Effector CD4-positive, alpha-beta T cell (primary cell): ENCODE measurements at places on chromosomes 1 and 21.

DNA sequence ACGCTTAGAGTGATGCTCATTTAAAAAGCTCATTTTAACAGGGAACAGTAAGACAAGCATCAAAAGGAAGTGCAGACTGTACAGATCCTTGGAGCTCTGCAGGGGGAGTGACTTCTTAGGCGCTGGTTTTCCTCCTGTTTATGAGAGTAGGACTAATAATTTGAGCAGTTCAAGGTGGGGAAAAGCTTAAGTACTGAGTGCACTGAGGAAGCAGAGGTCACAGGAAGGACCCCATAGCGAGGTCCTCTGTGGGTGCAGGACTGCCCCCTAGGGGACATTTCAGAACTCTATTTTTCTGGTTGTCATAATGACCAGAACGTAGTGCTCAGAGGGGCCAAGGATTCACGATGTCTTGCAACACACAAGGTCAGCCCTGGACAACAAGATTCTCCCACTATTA lies 112.1 kb downstream of the HLCS start:
- DNase-seq = no peak

DNA sequence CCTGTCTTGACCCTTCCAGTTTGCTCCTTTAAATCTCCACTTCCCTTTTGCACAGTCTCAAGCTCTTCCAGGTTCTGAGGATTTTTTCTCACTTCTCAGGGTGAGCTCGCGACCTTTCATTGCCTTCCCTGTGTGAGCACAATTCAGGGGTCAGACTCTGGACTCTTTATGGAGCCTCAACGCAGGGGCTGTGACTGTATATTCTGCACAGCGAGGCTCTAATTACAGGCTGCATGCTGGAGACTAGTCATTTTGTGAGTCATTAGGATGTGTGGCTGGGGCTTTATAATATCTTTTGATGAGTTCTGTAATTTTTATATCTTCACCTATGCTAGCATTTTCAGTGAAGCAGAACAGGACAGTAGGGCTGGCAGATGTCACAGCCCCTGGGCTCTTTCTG lies 270.7 kb downstream of the KAZN start:
- DNase-seq = no peak

- no peak for DNase-seq
These were observed 1.4 kb downstream of the ATF3 start for GRCh38 chr1:212609701-212610574.

DNA sequence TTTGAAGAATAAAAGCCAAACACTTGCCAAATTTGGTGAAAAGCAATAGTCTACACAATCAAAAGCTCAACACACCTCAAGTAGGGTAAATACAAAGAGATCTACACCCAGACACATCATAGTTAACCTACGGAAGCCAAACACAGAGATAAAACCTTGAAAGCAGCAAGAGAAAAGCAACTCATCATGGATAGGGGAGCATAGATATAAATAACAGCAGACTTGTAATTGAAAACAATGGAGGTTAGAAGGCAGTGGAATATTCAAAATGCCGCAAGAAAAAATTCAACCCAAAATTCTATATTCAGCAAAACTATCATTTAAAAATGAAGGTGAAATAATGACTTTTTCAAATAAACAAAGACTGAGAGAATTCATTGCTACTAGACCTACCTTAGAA lies 105.1 kb downstream of the ITSN1 start:
- DNase-seq = no peak

- DNase-seq = no peak
These were observed 68.6 kb upstream of the CACHD1 start for GRCh38 chr1:64401285-64401684.
